PC-9 (cell line): ENCODE measurements at places on chromosomes 16 and 17. TPM values are rescaled to one million over a fixed set of nuclear protein-coding genes. Genes with fewer than 3 reads are reported as not detected.

GRCh38 chr17:70028397-70028796 is 46.6 kb upstream of the KCNJ16 start:
- H3K27me3 ChIP-seq: no peaks in the 10 kb centered on the region
- no peak overlapping the region for H3K27ac ChIP-seq
- no peak overlapping the region for H3K4me3 ChIP-seq
- no peaks in the 10 kb centered on the region for H3K4me1 ChIP-seq
- H3K36me3 ChIP-seq: no peaks in the 10 kb centered on the region
- DNase-seq: no peak

Gene TMEM100
- total RNA-seq: not detected in 2 replicates

Gene NPIPA7
- total RNA-seq: 5.7 and 7.2 TPM in 2 replicates

Gene PLD2
- 95.5 and 116 TPM in 2 replicates for total RNA-seq

Gene CCL4
- total RNA-seq: not detected in 2 replicates
